Germinal center (tissue), 1 donor: ENCODE measurements at places on chromosomes 5 and 9.

DNA sequence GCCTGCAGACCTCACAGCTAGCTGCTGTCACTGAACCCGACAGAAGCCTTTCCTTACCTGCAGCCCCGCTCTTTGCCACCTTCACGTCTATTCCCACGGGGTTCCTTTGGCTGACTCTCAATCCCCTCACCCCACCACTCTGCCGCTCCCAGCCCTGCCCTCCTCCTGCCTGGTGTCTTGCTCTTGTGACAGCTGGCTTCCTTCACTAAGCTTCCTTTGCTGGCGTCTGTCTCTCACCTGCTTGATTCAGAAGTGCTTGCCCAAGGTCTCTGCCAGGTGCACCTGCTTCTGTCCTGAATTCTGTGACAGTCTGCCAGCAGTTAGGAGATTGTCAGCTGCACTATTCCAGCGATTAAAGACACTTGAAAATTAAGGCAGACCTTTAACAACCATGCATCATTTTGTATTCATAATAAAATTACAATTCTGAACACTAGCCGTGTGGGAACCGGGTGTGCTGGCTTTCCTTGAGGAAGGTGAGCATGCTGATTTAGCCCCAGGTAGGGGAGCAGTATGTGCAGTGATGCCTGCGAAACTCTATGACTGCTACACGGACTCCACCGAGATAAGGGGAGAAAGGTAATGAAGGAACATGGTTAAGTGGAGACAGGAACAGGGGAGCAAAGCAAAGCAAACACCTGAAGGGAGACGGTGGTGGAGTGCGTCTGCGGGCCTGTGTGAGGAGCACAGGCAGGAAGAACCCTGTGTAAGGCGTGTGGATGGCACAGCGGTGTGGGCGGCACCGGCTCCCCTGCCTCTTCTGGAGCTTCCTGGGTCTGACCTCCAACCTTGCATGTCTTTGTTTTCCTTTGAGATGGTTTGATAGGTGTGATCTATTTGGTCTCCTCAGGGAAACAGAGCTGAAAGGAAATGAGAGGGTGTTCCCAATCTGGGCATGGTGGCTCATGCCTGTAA is 80.1 kb upstream of the CACNA1B start:
- DNase-seq = no peak

- DNase-seq = no peak
These were observed 82.4 kb downstream of the SH3RF2 start for GRCh38 chr5:146018514-146019375.

DNA sequence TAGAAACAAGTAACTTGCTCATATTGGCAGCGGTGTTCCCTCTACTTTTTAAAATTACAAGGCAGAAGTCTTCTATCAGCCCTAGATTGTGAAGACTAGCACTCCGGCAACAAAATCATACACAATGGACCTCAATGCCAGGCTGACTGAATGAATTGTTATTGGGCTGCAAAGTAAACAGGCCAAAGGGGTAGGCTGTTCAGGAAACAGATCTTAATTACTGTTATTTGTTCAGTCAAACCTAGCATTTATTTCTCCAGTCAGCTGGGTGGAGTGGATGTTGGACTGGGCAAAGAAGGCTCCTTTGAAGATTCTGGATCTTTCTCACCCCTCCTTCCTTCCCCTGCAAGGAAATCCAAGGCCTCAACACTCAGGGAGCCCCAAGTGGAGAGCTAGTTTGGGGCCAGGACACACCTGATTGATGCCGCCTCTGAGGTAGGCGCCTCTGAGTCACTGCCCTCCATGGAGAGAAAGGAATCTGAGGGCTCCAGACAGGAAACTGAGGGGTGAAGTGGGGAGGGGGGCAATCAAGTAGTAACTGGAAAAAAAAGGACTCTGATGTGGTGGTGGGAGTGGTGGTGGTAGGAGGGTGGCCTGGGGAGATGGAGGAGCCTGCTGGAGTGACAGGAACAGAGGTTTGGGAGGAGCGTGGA is 35.5 kb downstream of the SERINC5 start:
- DNase-seq = no peak

DNA sequence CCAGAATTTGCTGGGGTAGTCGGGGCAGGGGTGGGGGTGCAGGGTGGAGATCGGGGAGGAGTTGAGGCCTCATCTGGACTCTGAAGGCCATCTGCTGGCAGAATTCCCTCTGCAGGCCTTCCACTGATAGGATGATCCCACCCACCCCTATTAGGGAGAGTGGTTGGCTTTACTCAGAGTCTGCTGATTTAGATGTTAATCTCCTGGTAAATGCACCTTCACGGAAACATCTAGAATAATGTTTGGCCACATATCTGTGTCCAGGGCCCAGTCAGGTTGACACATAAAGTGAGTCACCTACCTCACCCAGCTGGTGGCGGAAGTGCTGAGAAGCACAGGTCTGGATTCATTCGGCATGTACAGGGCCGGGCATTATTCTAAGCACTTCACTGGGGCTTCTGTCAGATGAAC is 50.0 kb downstream of the DAPK1 start:
- DNase-seq = no peak

- DNase-seq = no peak
These were observed 5.2 kb downstream of the PCSK1 start for GRCh38 chr5:96427824-96428223.

- no peak for DNase-seq
These were observed 950.6 kb upstream of the NUDT12 start for GRCh38 chr5:104513121-104513602.

- no peak for DNase-seq
These were observed 24.7 kb downstream of the STK10 start for GRCh38 chr5:172163346-172163745.
